NAMALWA (cell line): ENCODE measurements at places on chromosomes 4 and X.

GRCh38 chrX:125507119-125507518 lies 187.4 kb downstream of the TEX13C start:
- DNase-seq: no peak

GRCh38 chrX:318068-318738 lies 393 bp downstream of the GTPBP6 start:
- DNase-seq: peak; percentile 97

DNA sequence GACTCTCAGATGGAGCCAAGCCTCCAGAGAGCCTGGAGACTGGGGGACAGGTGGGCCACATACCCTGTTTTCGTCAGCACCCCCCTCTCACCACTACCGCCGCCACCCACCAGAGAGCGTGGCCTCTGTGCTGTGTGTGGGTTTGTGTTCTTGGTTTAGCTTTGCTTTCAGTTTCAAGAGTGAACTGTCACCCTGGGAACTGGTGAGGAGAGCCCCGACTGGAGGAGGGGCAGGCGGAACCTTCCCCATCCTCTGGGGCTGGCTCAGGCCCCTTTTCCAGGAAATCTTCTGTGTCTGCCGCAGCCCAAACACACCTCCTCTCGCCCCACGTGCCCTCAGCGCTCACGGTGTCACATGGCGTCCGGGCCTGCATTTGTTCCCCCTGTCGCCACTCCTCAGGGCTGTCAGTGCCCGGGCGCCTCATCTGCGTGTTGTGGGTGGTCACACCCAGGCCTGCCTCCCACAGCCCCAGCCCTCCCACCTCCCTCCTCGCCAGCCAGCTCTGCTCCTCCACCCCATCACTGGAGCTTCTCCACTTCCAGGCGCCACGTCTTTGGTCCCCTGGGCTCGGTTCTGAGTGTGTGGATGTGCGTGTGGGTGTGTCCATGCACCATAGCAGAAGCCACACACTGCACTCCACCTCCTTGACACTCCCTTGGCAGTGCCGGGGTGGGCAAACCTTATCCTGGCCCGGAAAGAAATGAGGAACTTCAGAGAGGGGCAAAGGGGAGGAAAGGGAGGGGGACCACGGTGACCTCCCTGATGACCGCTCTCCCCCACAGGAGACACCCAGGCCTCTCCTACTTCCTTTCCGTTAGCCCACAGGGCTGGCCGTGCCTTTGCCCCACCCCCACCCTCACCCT lies 27.8 kb downstream of the ELF4 start:
- DNase-seq: peak; percentile 79

DNA sequence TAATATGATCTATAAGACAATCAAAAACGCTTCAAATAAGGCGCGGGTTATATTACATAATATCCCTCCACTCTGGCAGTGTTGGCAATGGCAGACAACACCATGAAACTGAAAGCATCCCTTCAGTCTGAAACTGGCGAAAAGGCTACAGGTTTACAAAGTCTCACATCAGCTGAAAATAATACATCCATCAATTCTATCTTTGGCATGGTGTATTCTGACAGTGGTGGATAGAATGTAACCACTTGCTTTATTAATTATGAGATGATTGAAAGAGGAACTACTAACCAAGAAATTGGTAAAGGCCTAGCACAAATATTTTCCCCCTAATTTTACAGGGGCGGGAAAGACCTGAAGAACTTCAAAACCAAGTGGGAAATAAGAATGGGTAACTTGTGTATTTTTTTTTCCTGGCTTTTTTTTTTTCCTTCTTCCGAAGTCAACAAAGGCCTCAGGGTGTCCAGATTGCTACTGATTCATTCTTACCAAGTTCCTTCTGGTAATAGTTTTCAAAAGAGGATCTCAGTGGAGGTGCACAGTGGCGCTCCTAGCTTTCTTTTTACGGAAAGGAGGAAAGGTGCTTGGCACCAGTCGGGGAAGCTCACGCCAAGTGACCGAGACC lies 728 bp downstream of the UBA6 start:
- DNase-seq: peak; percentile 55

- no peak for DNase-seq
Observed at GRCh38 chr4:23956601-23957364, 66.9 kb upstream of the PPARGC1A start.

DNA sequence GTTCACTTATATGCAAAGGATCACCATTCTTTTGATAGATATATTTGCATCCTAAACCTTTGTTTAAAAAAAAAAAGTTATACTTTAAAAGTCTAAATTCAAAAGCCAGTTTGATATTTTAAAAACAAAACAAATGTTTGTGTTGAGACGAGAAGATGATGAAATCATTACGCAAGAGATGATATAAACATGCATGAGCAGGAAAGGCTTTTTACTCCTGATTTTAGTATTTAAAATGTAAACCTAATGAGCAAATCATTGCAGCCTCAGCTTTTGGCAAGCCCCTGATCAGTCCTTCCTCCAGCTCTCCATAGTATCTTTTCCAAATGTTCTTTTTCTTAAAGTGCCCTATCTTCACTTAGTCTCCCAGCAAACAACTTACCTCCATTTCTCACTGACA lies 115.6 kb downstream of the ARAP2 start:
- peak; percentile 13 for DNase-seq

GRCh38 chr4:159606835-159607234 lies 504.0 kb downstream of the RAPGEF2 start:
- DNase-seq: no peak

GRCh38 chrX:49809891-49810632 lies 19.0 kb upstream of the PAGE4 start:
- DNase-seq: no peak

- DNase-seq: no peak
Observed at GRCh38 chr4:175971388-175972179, 94.1 kb upstream of the WDR17 start.

- no peak for DNase-seq
Observed at GRCh38 chr4:56156141-56156540, 207.4 kb downstream of the CEP135 start.

- no peak for DNase-seq
Observed at GRCh38 chrX:7503251-7503650, 339.7 kb upstream of the VCX start.

DNA sequence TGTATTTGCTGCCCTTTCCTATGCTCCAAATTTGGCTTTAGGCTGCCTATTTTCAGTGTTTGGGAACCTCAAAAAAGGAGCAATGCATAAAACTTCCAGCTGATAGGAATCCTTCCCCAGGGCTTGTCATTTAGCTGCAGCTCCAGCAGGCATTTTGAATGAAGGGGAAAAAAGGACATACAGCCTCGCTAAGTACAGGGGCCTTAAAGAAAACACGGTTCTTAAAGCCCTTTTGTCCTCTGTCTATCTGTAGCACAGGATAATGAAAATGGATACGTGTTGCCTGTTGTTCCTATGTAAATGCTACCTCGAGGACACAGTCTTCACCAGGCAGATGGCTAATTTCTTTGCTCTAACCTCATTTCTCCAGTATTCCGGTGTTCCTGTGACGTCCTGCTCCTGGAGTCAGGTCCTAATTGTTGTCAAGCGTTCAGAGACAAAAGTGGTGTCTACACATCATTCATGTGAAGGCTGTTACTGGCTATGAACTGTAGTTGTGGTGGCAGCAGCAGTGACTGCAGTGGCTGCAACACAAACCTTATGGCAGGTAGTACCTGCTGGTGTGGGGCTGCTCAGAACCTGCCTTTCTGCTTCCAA lies 117.4 kb downstream of the MGST2 start:
- no peak for DNase-seq

GRCh38 chr4:101183221-101183620 lies 164.1 kb downstream of the PPP3CA start:
- DNase-seq: no peak

DNA sequence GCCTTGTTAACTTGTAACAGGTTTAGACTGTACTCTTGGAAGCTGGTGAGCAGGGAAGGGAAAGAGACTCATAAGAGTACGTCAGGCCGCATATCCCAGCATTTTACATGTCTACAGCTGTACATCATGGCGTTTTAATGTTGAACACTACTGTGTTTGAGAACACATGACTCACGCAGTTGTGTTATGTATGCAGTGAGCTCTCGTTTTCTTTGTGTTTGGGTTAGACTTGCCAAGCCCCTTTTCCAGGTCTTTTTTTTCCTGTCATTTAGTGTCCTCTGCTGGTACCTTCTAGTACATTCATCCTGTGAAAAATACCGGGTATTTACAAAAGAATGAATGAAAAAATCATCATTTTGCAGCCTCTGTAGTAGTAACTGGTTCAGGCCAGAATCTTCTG lies 35.3 kb downstream of the SMS start:
- no peak for DNase-seq

DNA sequence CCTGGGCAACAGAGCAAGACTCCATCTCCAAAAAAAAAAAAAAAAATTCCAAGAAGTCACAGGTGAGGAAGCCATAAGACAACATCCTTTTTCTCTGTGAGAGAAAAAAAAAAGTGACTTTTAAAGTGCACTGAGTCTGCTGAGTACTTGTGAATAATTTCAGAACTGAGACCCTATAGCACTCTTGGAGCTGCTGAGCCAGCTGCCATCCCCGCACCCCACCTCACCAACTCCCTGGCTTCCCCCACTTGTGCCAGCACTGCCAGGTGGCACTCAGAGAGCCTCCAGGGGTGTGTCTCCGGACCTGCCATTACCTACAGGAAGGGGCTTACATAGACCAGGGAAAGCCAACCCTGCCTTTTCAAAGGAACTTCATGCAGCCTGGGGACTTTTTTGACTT lies 39.2 kb upstream of the HS3ST1 start:
- DNase-seq: no peak

- DNase-seq: no peak
Observed at GRCh38 chr4:168486912-168487281, 6.6 kb upstream of the DDX60L start.

GRCh38 chr4:36099509-36099908 lies 144.8 kb downstream of the ARAP2 start:
- DNase-seq: no peak

GRCh38 chrX:10854594-10854993 lies 234.2 kb upstream of the MID1 start:
- DNase-seq: no peak

DNA sequence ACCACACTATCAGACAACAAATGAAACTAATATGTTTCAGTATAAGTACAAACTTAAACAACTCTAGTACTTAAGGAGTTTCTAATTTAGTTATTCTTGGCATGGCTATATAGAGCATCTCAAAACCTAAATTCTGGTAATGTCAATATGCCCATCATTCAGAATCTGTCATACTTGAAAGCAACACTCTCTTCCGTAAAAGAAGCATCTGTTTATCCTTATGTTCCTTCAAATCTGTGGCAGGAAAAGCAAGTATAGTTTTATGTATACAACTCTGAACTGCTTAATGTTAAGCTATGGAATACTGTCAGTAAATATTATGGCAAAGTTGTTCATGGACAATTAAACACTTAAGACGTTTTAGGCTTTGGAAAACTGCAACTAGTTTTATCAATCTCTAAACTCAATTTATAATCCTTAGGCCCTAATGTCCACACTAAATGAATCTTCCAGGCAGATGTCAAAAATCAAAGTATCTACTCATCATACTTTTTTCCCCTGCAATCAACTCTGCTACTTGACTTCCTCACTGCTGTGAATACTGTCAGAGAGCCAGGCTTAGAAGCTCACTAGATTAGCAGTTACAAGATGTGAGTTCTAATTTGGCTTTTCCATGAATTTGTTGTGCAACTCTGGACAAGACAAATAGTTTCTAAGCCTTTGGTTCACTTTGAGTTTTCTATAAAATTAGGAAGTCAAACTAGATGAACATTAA lies 109.4 kb downstream of the SCLT1 start:
- DNase-seq: no peak

GRCh38 chr4:85209161-85209560 lies 242.7 kb upstream of the WDFY3 start:
- DNase-seq: no peak

- no peak for DNase-seq
Observed at GRCh38 chr4:5738061-5738460, 27.1 kb downstream of the EVC start.

GRCh38 chrX:137549073-137549472 lies 16.9 kb upstream of the ZIC3 start:
- no peak for DNase-seq

GRCh38 chr4:155891058-155891457 lies 12.4 kb upstream of the TDO2 start:
- DNase-seq: no peak

- DNase-seq: no peak
Observed at GRCh38 chrX:21131346-21131745, 242.9 kb upstream of the CNKSR2 start.

GRCh38 chr4:183240581-183241321 lies 79.3 kb downstream of the CLDN22 start:
- no peak for DNase-seq

DNA sequence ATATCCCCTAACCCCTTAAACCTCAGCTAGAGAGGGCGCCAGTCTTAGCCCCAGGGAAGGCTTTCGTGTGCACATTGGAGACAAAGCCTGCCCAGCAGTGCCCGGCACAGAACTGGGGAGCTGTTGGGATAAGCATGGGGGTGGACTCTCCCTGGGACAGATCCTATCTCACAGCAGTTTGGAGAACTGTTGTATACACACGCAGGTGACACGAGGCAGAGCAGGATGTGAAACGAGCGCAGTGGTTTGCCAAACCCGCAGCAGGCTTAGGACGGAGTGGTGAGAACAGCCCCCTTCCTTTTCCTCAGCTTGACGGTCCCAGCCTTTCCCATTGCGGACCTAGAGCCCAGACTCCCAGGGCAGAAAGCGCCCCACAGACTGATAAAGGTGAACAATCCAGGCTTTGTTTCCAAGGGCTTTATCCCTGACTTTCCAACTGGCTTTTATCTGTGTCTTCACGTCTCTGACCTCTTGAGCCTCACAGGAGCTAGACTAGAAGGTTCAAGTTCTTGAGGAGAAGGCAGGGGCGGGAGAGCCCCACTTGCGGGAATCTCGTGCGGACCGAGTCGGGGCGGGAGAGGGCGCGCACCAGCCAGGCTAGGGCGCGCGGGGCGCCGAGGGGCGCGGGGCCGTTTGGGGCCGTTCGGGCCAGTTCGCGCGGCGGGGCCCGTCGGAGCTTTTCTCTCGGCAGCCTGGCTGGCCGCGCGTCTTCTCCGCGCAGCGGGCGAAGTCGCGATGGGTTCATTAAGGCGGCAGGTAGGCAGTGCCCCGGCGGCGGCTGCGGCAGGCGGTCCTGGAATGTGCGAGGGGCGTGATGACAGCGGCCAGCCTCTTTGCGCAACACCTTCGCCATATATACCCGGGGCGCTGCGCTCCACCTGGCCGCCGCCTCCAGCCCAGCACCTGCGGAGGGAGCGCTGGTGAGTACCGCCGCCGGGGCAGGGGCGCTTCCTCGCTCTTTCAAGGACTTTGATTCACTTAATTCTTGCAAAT lies at the start of gene SLC34A2:
TSS of gene SLC34A2 (plus strand) at position 881 of the 993 bp plus-strand sequence. CDS start 6,650 bp downstream, outside the sequence.
- no peak for DNase-seq

- DNase-seq: no peak
Observed at GRCh38 chrX:94057385-94057784, 383.4 kb downstream of the FAM133A start.
